NCI-H524 treated with DMSO at 0.1 percent for 48 hours (cell line): ENCODE measurements at places on chromosomes 2 and 18.
A peak's percentile ranks its signal among the peaks of the same experiment; 100 is the strongest.

GRCh38 chr2:190947711-190948251 is 66.2 kb downstream of the STAT1 start:
- no peak for DNase-seq

- DNase-seq, result no peak
Observed at GRCh38 chr2:28406276-28407096, 13.8 kb downstream of the FOSL2 start.

DNA sequence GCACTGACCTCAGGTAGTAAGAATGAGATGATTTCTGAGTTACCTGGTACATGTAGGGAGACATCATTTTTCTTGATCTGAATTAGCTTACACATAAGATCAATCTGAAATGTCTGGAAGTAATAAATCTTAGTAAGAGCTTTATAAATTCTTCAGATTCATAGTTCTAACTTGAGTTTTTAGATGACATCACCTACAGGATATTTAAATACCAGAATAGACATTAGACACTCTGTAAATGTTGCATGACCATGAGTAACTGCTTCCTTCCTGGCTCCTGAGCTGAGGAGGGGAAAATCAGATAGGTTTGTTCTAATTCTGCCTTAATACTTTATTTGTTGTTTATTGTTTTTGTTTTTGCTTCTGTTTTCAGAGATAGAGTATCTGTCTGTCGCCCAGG is 181.8 kb downstream of the PHLPP1 start:
- no peak for DNase-seq

DNA sequence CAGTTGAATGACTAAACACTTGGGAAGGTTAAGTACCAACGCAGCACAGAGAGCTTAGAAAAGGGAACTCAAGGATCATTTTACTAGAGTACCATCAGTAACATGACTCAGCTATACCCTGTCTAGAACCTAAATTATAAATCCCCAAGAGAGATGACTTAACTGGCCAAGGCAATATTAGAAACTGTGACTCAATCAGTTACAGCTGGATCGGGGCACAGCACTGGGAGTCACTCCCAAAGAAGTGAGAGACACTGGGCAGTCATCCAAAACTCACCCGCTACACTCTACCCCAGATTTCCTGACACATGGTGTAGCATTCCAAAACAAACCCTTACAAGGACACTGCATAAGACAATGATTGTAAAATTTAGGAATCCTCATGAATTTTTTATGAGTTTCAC is 17.7 kb downstream of the IWS1 start:
- DNase-seq, result peak; percentile 29

DNA sequence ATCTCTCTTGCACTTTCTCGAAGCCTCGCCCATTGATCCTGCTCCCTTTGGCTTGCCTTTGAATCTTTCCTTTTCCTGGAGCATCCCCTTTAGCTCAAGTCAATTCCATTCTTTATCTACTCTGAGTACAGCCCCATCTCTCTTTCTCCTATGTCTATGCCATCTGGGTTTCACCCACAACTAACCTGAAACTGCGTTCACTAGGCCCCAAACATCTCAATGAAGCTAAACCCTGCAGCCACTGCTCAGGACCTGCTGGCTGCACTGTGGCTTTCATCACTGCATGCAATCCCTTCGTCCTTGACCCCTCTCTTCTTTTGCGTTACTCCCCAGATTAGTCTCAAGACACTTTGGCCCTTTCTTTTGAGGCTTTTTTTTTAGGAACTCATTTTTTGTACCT is 81.6 kb upstream of the CYRIA start:
- DNase-seq, result no peak

DNA sequence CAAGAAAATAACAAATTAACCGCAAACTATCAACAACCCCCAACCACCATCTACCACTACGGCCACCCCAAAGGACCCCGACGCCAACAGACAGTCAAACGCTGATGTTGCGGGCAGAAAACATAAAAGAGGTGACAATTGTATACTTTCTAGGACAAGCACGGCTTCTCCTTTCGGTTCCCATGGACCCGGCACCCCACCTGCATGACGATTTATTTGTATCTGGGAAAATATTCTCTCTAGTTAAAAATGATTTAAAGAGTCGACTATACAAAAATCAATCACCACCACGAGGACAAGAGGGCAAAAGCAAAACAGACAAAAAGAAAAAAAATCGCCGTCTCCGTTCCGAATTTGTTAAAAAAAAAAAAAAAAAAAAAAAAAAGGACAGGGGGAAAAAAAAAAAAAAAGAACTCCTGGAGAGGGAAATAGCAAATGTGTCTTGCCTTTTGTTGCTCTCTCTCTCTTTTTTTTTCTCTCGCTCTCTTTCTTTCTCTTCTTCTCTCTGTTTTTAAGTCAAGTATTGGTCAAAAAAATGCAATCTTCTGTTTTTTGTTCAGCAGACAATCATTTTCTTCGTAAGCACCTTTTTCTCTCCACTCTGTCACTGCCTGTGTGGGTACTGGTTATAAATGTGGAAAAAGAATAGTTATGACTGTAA is 3.6 kb downstream of the SIX3 start:
- DNase-seq, result no peak

DNA sequence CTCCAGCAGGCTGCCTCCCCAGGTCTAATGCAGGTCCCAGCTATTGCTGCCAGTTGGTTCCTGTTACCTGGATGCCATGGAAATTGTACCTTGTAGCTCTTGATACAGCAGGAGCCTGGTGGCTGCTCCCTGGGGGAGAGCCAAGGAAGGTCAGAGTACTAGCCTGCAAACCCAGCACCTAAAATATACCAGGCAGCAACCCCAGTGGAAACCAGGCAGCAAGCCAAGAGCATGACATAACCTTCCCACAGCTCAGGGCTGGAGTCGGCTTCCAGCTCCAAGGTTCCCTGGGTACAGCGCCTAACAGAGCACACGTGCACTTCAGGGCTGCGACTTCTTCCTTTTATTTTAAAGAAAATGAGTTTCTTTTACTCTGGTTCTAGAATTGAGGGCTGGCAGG is 30.3 kb downstream of the TNP1 start:
- DNase-seq, result no peak

DNA sequence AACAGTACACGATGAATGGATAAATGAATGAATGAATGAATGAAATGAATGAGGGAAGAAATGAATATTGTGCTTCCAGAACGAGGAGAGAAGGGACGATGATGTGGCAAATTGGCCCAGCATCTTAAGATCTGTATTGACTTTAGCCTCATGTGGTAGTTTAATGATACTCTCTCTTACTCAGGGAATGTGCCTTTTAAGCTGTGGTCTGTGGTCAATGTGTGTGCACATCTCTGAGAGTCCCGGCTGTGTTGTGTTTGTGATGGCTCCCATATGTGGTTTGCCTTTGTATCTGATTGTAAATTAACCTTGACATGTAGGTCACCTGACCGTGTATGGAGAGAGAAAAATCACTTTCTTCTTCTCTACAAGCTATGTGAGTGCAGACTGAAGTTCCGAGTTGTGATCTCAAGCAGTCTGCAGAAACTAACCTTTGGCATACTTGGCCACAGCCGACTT is 91.2 kb downstream of the NEDD4L start:
- no peak for DNase-seq

- DNase-seq, result no peak
Observed at GRCh38 chr2:10908195-10908594, 3.5 kb upstream of the KCNF1 start.

GRCh38 chr2:54723996-54724559 is 616 bp downstream of the EML6 start:
- no peak for DNase-seq

GRCh38 chr2:118604371-118604770 is 243.1 kb downstream of the EN1 start:
- no peak for DNase-seq

DNA sequence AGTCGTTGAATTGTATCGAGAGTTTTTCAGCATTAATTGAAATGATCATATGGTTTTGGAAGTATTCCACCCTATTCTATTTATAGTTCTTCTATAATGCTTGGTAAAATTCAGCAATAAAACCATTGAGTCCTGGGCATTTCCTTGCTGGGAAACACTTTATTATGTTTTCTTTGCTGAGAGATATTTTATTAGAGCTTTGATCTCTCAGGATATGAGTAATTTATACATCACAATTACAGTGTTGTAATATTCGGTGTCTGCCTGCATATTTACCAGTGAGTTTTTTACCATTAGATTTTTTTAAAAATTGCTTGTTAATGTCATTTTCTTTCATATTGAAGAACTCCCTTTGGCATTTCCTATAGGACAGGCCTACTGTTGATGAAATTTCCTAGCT is 402.7 kb upstream of the FSIP2 start:
- no peak for DNase-seq

- peak; percentile 73 for DNase-seq
Observed at GRCh38 chr2:47072018-47072691, 83.0 kb downstream of the STPG4 start.

DNA sequence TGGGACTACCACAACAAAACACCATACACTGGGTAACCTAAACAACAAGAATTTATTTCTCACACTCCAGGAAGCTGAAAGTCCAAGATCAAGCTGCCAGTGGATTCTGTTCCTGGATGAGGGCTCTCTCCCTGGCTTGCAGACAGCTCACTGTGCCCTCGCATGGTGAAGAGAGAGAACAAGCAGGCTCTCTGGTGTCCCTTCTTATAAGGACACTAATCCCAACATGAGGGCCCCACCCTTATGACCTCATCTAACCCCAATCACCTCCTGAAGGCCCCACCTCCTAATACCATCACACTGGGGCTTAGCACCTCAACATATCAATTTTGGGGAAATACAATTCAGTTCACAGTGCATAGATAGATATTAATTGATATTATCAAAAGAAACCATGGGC is 83.5 kb downstream of the BIN1 start:
- no peak for DNase-seq

DNA sequence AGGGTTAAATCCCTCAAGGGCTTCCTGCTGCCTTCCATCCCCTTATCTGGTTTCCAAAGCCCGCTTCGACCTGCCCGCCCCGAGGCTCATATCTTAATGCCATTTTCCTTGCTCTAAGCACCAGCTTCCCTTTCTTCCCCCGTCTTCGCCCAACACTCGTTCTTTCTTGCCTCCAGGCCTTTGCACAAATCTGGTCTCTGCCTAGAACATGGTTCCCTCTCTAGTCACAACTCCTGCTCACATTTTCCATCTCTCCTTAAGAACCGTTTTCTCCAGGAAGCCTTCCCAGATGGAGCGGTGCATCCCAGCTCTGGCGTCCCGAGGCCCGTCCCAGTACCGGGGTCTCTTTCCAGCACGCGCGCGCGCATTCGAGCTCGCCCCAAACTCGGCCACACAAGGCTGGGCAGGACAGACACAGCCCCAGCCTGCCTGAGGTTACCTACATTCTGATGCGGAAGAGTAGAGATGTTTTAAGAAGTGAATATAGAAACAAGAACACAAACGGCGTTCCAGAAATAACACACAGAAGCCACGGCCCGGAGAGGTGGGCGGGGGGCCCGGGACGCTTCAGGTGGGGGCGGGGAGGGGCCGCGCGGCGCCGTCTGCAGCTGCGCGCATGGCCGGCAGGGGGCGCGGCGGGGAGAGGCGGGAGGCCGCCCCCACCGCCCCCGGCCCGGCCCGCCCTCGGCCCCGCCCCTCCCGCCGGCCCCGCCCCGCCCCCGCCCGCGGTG is at the start of gene DGKD:
DGKD (plus strand) TSS at position 726 of the 731 bp plus-strand sequence. CDS start 25 bp downstream, outside the sequence.
- DNase-seq, result no peak

GRCh38 chr2:135227386-135227785 is 175.3 kb downstream of the RAB3GAP1 start:
- DNase-seq, result no peak

- DNase-seq, result no peak
Observed at GRCh38 chr2:124353656-124354055, 328.6 kb downstream of the CNTNAP5 start.

- DNase-seq, result no peak
Observed at GRCh38 chr18:45334191-45334590, 281.1 kb upstream of the SLC14A2 start.

- DNase-seq, result no peak
Observed at GRCh38 chr2:23824777-23825212, 102.1 kb downstream of the ATAD2B start.

GRCh38 chr2:102061286-102061699 is 69.5 kb downstream of the IL1R2 start:
- DNase-seq, result no peak

DNA sequence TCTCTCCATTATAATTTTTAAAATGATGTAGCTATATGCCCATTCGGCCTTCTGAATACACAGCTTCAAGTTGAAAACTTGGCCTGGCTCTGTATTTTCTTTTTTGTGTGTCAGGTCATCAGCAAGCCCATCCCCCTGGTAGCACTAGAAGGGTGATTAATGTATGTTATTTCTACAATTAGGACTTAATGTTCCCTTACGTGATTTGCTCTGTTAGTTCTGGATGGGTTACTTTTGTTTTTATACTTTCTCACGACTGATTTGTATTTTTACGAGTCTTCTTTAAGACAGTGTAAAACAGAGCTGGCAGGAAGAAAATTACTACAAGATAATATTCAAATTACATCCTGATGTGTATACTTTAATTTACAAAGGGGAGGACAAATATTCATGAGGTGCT is 88.4 kb upstream of the RGPD4 start:
- no peak for DNase-seq

- DNase-seq, result no peak
Observed at GRCh38 chr2:179614121-179614520, 247.3 kb downstream of the ZNF385B start.

DNA sequence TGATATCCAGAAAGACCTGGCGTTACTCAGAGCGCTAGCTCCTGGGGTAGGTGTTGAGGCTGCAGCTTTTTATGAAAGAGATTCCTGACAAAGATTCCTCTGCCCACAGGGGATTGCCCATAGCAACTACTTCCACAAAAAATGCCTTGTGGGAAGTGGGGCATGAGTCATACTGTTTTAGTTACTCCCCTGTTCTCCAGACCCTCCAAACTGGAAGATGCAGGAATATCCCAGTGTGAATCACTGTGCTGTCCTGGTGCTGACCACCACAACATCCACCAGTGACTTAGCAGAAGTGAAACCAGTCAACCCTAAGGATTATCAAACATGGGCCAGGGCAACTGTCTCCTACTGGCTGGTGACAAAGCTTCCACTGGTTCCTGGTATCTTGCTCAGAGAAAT is 61.8 kb downstream of the CDH2 start:
- no peak for DNase-seq

GRCh38 chr18:39037925-39038324 is 1472.3 kb upstream of the CELF4 start:
- no peak for DNase-seq

DNA sequence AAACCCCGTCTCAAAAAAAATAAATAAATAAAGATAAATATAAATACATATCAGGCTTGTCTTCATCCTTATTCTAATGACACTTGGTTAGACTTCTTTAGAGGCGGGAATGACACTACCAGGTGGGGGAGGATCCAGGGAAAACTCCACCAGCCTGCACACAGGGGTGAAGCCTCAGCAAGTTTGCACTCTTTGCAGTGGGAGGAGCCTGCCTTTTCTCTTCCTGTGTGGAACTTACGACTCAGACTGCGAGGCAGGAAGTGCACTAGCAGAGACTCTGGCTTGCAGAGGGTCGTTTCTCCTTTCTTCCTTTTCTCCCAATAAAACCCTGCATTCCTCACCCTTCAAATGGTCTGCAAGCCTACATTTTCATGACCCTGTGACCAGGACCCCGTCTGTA is 153.6 kb upstream of the CBLN2 start:
- DNase-seq, result no peak
